Neural progenitor cell (in vitro differentiated cells): ENCODE measurements at places on chromosomes 3 and 15. TPM values are rescaled to one million over a fixed set of nuclear protein-coding genes. Genes with fewer than 3 reads are reported as not detected.

DNA sequence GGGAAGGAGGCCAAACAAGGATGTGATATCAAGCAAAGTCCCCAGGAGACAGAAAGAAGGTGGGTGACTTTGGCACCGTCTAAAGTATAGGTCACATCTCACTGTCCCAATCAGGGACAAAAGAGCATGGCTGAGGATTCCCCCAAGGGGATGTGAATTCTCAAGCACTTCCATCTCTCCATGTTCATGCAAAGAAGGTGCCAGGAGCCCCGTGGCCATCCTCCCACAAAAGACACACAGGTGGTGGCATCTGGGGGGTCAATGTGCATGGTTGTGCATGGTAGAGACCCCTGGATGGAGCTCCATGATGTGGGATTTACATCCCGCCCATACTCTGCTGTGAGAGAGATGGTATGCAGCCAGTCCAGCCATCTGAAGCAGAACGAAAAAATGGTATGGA is 145.7 kb upstream of the CTDSPL start:
- no peak for DNase-seq

DNA sequence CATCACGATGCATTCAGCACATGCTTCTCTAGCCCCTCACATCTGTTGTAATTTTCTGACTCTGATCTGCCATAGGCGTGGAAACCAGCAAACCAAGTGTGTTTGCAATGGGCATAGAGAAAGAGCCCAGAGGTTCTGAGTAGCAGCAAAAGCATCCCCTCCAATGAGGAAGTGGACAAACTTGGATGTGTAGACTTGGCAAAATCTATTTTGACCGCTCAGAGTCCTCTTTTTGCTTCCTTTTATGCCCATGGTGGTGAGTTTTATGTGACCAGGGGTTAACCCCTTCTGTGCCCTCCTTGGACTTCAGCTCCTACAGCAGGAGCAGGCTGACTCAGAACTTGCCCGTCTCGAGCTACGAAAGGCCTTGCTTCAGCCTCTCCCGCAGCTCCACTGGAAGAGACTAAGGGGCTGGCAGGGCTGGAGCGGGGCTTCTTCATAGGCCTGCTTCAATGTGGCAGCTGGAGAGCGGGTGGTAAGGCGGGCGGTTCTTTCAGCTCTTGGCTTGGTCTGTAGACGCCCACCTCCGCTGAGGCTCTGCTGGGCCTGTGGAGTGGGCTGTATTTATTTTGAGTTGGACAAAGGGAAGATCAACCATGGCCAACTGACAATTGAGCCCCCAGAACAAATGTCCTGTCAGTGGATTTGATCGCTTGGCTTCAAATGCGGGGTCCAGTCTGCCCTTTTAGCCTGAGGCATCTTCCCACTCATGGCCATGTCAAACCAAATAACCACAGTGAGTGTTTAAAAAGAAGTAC is 6.5 kb upstream of the ETV5 start:
- DNase-seq: no peak

DNA sequence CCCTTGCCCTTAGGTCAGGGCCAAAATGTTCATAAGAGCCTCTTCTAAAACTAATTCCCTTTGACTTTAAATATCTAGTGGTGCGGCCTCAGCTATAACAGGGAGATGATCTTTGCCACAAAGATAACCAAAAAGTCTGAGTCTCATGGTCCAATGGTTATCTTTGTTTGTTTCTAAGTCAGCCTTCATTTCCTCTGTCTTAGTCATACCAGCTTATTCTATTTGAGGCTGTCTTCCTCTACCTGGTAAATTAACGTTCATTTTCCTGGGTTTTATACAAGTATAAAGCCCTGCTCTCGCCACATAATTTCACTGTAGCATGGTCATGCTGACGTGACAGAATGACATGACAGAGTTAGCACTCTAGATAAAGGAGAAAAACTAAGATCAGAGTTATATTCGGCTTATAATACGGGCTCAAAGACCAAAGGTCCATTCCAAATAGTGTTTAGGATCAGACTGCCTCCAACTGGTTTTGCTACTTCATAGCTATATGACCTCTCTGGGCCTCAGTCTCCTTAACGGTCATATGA is 18.4 kb downstream of the ZNF860 start:
- no peak for DNase-seq

- DNase-seq: no peak
These were observed 103.3 kb downstream of the STT3B start for GRCh38 chr3:31636049-31636448.

GRCh38 chr3:196193133-196193735 is 18.0 kb downstream of the ZDHHC19 start:
- no peak for DNase-seq

DNA sequence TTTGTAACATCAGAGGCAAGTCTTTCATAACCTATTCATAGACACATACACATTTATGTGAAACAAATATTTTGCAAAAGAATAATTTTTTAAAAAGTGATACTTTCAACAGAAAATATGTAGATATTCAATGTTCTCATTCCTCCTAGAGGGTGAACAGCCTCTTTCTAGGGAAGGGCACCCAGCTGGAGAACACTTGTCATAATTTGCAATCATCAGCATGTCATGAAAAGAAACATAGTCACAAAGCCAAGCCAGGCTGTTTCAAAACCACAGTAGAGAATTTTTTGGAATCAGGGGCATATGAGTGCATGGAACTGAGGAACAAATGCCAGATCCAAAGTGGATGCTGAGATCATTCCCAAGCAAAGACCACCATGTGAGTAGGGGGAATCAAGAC is 406.9 kb upstream of the ADAMTS9 start:
- no peak for DNase-seq

- no peak for DNase-seq
These were observed 172.0 kb downstream of the ITPR1 start for GRCh38 chr3:4665197-4665596.

DNA sequence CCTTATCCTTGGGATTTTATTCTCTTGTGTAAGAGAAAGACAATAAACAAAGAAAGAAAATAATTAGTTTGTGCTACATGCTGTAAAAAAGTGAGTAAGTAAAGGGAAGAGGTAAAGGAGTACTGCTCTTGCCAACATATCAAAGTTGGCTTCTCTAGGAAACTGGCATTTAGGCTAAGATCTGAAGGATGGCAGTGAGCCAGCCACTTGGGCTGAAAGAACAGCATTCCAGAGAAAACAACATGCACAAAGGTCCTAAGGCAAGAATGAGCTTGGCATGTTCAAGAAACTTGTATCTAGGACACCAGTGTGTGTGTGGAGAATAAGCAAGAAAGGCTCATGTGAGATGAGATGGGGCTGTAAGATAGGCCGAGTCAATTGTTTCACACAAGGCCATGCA is 245.5 kb upstream of the MANF start:
- no peak for DNase-seq

DNA sequence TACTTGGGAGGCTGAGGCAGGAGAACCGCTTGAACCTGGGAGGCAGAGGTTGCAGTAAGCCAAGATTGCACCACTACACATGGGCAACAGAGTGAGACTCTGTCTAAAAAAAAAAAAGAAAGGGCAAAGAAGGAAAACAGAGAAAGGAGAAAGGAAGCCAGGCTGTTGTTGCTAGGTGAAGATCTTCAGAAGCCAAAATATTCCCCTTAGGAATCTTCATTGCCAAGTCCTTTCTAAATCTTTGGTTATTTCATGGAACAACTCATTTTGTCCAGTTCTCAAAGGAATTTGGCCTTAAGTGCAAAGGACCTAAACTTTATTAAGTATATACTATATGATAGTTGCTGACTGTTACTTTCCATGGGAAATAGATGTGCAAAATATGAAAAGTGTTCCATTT is 59.2 kb upstream of the OSBPL11 start:
- DNase-seq: no peak

DNA sequence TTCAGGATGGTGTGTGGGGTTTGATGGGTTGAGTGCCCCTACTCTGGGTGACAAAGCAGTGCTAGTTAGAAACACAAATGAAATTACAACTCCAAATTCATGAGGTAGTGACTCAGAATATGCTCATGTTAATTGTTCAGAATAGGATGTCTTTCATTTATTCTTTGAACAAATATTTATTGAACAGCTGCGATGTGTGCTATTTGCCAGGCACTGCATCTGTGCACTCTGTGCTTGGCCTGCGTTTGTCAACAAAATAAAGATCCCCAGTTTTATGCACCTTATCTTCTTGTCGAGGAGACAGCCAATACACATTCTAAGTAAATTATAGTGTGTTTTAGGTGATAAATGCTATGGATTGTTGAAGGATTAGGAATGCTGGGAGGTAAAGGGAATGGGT is 27.3 kb downstream of the MED12L start:
- no peak for DNase-seq

DNA sequence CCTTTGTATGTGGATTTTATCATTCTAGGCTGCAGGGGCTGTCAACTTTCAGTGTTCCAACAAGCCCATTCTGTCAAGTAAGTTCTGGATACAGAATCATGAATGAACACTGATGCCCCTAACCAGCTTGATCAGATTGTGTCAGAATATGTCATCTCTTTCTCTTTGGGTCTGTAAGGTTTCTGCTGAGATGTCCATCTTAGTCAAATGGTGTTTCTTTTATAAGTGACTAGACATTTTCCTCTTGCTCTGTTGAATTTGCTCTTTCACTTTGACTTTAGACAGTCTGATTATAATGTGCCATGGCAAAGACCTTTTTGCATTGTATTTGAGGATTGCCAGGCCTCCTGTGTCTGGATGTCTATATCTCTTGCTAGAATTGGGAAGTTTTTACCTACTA is 660.9 kb upstream of the CBLB start:
- no peak for DNase-seq

DNA sequence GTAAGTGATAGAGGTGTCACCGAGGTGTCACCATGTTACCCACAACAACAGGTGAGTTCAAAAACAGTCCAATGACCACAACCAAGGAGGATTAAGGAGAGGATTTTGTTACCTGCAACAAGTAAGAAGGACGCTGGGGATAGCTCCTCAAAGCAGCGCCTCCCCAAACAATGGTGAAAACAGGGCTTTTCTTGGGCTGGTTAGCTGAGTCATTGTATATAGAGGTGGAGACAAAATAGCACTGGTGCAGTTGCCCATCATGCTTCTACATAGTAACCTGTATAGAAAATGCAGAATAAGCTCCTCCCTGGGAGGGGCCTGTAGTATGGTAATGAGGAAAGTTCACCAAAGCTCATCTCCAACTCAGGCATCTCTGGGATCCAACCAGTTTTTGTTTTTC is 116.9 kb upstream of the EIF1B start:
- peak; percentile 45 for DNase-seq

DNA sequence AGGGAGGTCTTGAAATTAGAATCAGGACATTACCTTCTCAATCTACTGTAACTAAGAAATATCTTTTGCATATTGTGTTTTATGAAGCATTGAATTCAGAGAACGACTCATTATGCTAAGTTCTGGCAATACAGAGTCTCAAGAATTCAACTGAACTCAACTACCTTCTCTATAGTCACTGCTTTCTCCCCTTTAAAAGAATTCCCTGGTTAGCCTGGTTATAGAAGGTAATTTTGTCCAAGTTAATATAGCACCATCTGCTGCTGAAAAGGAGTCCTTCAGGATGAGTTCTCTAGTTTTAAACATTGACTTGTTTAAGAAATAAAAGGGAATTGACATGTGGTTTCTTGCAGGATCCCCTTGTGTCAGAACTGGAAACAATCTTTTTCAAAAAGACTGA is 60.2 kb downstream of the IL16 start:
- peak; percentile 38 for DNase-seq

DNA sequence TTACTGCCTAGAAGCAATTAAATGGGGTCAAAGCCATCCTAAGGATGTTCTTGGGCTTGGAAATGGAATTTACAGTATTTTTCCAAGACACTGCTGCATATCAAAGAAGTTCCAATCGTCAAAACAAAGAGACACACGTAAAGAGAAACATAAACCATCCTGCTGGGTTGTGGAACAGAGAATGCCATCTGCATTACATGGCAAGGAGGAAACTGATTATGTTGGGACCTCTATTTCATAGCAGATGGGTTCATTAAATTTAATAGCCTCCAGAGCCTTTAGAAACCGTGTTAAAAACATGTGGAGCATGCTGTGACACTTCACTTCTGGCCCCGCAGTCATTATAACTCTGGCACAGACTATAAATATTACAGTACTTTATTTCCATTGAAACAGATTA is 154.6 kb downstream of the LRTM1 start:
- DNase-seq: no peak

- DNase-seq: no peak
These were observed 5.2 kb downstream of the ANXA2 start for GRCh38 chr15:60392601-60392985.

DNA sequence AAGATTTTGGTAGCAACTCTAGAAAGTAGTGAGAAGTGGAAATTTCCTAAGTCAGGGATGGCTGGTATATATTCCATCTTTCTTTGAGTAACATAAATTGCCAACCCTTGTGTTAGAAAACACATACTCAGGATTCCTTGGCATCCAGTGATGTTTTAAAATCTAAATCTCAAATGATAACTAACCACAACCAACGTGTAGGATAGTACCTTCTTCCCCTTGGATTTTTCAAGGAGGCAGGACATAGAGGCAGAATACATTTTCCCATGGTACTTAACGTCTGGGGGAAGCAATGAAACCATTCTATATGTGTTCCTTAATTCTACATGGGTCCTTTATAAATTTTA is 93.4 kb downstream of the WDR76 start:
- no peak for DNase-seq

Gene SST
- total RNA-seq: not detected in 2 replicates

Gene KBTBD13
- total RNA-seq: not detected in 2 replicates

Gene PP2D1
- not detected in 2 replicates for total RNA-seq

Gene FBXO40
- total RNA-seq: not detected in 2 replicates

Gene STAB1
- 0.06 TPM in 1 of 2 replicates, not detected in the other for total RNA-seq

Gene GRK7
- 0.03 TPM in 1 of 2 replicates, not detected in the other for total RNA-seq

Gene VGLL3
- 1.2 and 1.8 TPM in 2 replicates for total RNA-seq

Gene TGM4
- 0.04 and 0.12 TPM in 2 replicates for total RNA-seq

Gene PCSK6
- 1.9 and 2.2 TPM in 2 replicates for total RNA-seq

Gene RLBP1
- 1.3 and 2.6 TPM in 2 replicates for total RNA-seq

Gene WDR6
- total RNA-seq: 131 and 215 TPM in 2 replicates

Gene UCN2
- total RNA-seq: 0.34 TPM in 1 of 2 replicates, not detected in the other
